ENCODE measurements at places on chromosomes 7 and 10.

- no peak for ATAC-seq
These were observed 18.5 kb downstream of the AKR1B15 start for GRCh38 chr7:134567368-134567767.

- ATAC-seq, result no peak
These were observed 579.4 kb downstream of the PTPRN2 start for GRCh38 chr7:158008267-158008666.

DNA sequence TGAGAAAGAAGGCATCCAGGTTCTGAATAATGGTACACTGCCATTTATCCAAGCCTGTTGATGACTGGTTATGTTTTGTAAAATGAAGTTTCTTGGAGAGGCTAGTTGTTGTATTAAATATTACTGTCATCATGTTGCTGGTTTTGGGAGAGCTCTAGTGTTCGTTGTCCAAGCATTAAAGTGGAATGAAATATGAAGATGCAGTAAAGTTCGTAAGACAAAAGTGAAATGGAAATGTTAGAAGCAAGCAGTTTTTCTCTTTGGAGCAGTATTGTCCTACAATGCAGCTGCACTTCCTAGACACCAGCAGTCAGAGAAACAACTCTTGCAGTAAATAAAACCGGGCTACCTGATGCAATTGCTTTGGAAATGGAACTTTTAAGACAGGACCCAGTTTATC lies 156.8 kb upstream of the FZD1 start:
- ATAC-seq, result no peak

GRCh38 chr7:114086537-114086913 lies 167.7 kb upstream of the PPP1R3A start:
- ATAC-seq, result no peak

- no peak for ATAC-seq
These were observed 43.9 kb downstream of the FOXK1 start for GRCh38 chr7:4725850-4726450.

GRCh38 chr10:12470719-12471118 lies 121.4 kb downstream of the CAMK1D start:
- no peak for ATAC-seq

DNA sequence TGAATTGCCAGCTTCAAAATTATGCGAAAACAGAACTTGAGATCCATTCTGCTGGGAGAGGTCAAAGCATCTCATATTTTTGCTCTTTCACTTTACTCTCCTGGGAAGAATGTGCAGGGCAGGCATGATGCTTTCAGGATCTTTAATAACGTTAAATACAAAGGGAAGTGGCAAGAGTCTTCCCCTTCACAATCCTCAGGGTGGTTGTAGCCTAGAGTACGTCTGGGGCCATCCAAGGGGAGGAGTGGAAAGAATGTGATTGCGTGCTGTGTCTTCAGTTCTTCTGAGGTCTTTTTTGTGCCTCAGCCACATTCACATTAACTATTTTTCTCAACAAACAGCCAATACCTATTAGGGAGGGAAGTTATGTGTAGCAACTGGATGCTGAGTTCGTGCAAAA lies 207.3 kb downstream of the HGF start:
- no peak for ATAC-seq

- no peak for ATAC-seq
These were observed 30.2 kb upstream of the LEP start for GRCh38 chr7:128210590-128211570.

DNA sequence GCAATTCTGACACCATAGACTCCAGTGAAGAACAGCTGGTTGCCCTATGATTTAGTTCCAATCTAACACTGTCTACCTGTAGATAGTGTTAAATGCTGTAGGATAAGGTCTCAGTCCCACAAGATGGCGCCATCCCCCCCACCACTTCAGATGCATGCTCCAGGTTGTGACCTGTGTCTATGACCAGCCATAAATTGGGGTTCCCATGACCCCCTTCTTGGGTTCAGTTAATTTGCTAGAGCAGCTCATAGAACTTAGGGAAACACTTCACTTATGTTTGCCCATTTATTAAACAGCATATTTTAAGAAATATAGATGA lies 13.1 kb downstream of the CCSER2 start:
- no peak for ATAC-seq

GRCh38 chr10:51846856-51847506 lies 147.6 kb upstream of the CSTF2T start:
- ATAC-seq, result no peak

DNA sequence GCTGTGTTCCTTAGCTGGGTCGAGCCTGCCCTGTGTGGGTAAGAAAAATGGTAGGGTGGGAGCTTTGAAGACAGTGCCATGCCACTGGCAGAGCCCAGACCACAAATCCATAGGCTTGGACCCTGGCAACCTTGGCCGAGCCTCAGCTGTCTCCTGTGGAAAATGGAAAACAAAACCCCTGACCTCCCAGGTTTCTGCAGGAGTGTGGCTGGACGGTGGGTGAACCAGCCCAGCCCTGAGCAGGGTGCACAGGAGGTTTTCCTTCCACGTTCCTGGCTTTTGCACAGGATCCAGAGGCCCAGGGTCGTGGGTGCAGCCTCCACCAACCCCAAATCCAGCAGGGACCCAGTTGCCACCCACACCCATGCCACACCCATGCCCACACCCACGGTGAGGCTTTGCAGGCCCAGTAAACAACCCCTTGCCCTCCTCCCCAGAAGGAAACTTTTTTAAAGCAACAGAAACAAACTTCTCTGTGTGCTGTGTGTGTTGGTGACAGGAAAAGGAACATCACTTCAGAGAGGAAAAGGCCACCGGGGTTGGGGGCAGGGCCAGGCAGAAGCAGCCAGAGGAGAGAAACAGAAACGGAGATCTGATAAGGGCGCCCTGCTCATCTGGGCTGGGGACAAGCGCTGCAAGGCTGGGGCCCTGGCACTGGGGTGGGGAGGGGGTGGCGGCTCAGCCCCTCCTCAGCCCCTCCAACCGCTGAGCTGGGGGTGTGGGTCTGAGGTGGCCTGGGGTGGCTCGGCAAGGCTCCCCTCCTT lies 20.7 kb upstream of the ZMIZ1 start:
- ATAC-seq, result peak; percentile 64

- peak; percentile 85 for ATAC-seq
These were observed 25.7 kb downstream of the PRKAG2 start for GRCh38 chr7:151851145-151851751.

GRCh38 chr7:1981201-1981877 lies 251.4 kb downstream of the MAD1L1 start:
- no peak for ATAC-seq

DNA sequence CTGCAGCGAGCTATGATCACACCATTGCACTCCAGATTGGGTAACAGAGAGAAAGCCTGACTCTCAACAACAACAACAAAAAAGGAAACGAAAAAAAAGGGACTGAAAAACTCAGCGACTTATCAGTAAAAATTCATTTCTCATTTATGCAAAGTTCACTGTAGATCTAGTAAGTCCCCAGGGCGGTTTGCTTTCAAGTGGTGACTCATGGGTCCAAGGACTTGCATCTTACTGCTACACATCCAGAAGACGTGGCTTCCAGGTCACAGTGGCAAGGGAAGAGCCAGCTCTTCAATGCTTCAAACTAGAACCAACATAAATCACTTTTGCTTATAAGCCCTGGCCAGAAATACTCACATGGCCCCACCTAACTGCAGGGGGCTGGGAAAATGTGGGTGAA lies 178.3 kb upstream of the AUTS2 start:
- no peak for ATAC-seq

GRCh38 chr7:112156412-112156811 lies 49.8 kb downstream of the DOCK4 start:
- ATAC-seq, result no peak

DNA sequence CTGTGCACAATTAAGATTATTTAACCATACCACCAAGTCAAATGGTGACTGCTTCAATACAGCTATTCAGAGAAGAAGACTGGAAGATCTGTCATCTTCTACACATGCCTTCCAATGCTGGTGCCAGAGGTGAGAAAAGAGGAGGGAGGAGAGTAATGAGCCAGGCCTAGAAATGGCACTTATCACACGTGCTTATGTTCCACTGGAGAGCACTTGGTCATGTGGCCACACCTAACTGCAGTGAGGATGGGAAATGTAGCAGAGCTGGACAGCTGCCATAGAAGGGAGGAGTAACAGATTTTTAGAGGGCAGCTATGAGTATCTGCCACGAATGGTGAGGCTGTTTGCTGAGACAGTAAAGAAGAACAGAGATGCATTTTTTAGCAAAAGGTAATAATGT lies 77.1 kb downstream of the MPLKIP start:
- no peak for ATAC-seq

GRCh38 chr7:4612939-4613841 lies 68.9 kb upstream of the FOXK1 start:
- no peak for ATAC-seq

DNA sequence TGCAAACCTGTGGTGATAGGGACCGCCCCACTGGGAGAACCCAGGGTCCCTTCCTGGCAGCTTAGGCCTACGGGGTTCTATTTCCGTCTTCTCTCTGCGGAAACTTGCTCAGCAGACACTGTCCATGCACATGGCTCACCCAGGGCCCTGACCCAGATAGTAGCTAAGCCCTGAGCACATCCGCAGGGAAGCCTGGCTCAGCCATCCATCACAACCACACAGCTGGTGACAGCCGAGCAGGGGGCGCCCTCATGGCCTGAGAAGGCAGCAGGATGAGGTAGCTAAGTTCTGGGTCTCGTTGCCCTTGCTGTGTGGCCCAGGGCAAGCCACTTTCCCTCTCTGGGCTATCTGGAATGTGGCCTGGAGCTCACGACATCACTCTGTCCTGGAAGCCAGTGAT lies 23.3 kb downstream of the NPTX2 start:
- no peak for ATAC-seq

GRCh38 chr10:7471720-7472367 lies 61.0 kb upstream of the SFMBT2 start:
- ATAC-seq, result peak; percentile 58

DNA sequence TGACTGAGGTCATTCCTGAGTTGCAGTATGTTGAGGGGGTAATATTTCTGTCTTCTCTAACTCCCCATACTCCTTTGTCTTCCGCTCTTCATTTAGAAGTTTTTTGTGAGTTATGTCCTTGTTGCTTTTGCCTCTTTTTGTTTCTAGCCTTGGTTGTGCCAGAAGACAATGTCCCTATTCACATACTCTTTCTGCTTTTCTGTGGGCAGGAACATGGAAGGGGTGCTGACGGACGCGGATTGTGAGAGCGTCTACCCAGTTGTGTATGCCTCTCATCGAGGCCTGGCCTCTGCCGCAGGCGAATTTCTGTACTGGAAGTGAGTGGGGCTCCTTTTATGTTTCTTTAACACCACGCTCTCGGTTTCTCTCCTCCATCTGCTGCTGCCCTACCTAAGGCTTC lies 20.5 kb downstream of the STAG3 start:
- no peak for ATAC-seq

- no peak for ATAC-seq
These were observed 225.9 kb downstream of the TRIL start for GRCh38 chr7:28732071-28732869.
